Uterus (tissue), 4 donors: ENCODE measurements at places on chromosomes 16 and 17.

DNA sequence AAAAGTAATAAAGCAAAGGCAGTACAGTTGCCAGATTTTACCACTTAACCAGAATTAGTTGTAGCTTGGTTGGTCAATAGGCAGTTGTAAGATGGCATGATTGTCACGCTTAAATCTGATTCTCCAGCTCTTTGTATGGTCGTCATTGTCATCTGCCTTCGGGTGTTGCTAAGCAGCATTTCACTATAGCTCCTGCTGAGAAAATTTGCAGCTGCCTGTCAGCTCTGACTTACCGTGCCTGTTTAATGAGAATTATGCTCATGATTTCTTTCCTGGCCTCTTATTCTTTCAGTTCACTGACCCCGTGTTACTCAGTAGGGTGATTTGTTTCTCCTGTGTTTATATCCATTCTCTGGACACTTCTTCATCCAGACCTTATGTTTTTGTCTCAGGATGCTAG lies 66.7 kb downstream of the TANGO6 start:
- H3K4me1 ChIP-seq = no peaks in the 10 kb centered on the region
- H3K4me3 ChIP-seq = no peak overlapping the region
- no peak for DNase-seq
- no peaks in the 10 kb centered on the region for H3K36me3 ChIP-seq

- H3K4me1 ChIP-seq = peaks cover 23% of the 10 kb centered on the region
- peak overlapping the region; percentile 17 for H3K4me3 ChIP-seq
- H3K27me3 ChIP-seq = no peaks in the 10 kb centered on the region
These were observed 30.9 kb upstream of the CDC42EP4 start for GRCh38 chr17:73342541-73343167.

- no peak overlapping the region for H3K27ac ChIP-seq
- no peak for DNase-seq
- H3K27me3 ChIP-seq = no peaks in the 10 kb centered on the region
These were observed 216.7 kb downstream of the RPTOR start for GRCh38 chr17:80761110-80761871.

DNA sequence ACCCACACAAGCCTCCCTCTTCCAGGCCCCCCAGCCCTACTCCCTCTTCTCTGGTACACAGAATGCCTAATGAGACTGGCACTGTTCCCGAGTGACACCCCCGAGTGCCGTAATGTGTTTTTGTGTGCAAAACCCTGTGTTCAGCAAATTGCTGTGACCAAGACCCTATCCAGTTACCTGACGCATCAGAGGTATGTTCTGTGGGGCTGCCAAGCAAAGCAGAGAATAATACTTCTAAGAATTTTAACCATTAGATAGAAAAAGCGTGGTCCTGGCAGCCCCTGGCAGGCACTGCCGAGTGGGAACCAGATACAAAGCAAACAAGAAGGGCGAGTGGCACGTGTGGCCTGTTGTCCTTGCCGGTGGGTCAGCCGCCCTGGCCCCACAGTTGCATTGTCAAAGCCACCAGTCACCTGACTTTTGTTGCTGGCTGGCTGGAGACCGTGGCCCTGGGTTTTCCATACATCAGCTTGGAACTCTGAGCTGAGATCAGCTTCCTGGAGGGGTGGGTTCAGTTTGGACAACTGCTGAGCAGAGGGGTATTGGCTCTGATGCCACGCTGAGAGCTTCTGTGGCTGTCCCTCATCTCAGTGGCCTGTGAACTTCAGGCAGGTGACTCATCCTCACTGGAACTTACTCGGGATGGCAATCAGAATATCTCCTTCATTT lies 69.1 kb upstream of the BRD7 start:
- H3K4me1 ChIP-seq = no peaks in the 10 kb centered on the region
- DNase-seq = no peak
- no peak overlapping the region for H3K27ac ChIP-seq
- H3K36me3 ChIP-seq = no peaks in the 10 kb centered on the region
- H3K4me3 ChIP-seq = no peak overlapping the region
- H3K27me3 ChIP-seq = no peaks in the 10 kb centered on the region

DNA sequence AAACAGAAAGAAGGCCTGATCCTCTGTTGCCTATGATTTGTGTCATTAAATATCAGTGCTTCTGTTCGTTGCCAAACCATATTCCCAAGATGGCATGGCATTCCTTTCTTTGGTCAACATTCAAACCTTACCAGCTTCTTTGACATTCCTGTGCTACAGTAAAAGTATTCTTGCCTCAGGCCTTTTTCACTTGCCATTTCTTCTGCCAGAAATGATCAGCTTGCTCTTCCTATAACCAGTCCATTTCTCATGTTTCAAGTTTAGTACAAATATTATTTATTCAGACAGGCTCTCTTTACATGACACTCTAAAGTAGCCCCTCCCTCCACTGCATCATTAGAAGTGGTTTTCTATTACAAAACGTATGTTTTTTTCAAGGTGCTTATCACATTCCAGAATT lies 278.3 kb downstream of the KCNJ2 start:
- no peak overlapping the region for H3K27ac ChIP-seq
- no peak for DNase-seq
- H3K4me3 ChIP-seq = no peak overlapping the region
- H3K36me3 ChIP-seq = no peaks in the 10 kb centered on the region

GRCh38 chr16:11283820-11284248 lies 2.7 kb upstream of the PRM1 start:
- DNase-seq = no peak
- H3K36me3 ChIP-seq = no peaks in the 10 kb centered on the region
- no peak overlapping the region for H3K27ac ChIP-seq
- H3K27me3 ChIP-seq = no peaks in the 10 kb centered on the region

GRCh38 chr17:48718761-48719641 lies 3.3 kb downstream of the PRAC1 start:
- no peaks in the 10 kb centered on the region for H3K4me1 ChIP-seq
- H3K36me3 ChIP-seq = no peaks in the 10 kb centered on the region
- DNase-seq = no peak
- no peak overlapping the region for H3K27ac ChIP-seq
- H3K27me3 ChIP-seq = peaks cover 98% of the 10 kb centered on the region
- H3K4me3 ChIP-seq = no peak overlapping the region

- no peak overlapping the region for H3K4me3 ChIP-seq
- H3K36me3 ChIP-seq = no peaks in the 10 kb centered on the region
- DNase-seq = no peak
- H3K27ac ChIP-seq = no peak overlapping the region
These were observed 380.3 kb upstream of the MAF start for GRCh38 chr16:79980650-79981521.

DNA sequence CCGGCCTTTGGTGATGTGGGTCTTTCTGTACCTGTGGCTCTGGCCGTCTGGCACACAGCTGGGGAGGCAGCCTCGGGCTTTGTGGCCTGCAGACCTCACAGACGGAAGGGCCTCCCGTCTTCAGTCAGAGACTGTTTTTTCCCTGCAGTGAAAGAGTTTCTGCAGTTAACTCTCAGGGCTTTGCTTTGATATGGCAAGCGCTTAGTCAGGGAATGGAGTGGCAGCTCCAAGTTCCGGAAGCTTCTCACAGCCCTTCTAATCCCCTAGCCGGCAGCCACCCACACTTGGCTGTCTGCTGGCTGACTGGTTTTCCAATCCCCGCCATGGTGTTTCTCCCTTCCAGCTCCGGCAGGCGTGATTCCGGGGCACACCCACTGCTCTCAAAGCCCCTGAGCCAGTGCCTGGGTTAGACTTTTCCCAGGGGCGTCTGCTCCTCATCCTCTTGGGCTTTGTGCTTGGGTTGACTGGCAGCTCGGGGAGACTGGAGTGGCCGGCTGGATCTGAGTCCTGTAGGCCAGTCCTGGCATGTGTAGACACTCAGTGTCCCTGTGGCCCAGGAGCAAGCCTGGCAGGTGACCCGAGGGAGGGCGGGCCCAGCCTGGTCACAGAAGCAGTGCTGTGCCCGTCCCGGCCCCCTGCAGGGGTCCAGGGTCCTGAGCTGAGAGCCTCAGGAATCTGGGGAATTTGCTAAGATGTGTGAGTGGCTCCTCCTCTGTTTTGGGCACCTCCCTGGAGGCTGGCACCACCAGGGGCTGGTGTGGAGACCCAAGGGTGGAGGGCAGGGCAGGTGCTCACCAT lies 29.9 kb downstream of the BAIAP2 start:
- no peaks in the 10 kb centered on the region for H3K36me3 ChIP-seq
- H3K27ac ChIP-seq = no peak overlapping the region
- no peak for DNase-seq
- H3K4me1 ChIP-seq = no peaks in the 10 kb centered on the region
- H3K4me3 ChIP-seq = no peak overlapping the region

- no peaks in the 10 kb centered on the region for H3K4me1 ChIP-seq
- no peaks in the 10 kb centered on the region for H3K27me3 ChIP-seq
- H3K27ac ChIP-seq = no peak overlapping the region
- H3K4me3 ChIP-seq = no peak overlapping the region
- H3K36me3 ChIP-seq = no peaks in the 10 kb centered on the region
These were observed 30.9 kb downstream of the SOCS1 start for GRCh38 chr16:11224894-11225676.

DNA sequence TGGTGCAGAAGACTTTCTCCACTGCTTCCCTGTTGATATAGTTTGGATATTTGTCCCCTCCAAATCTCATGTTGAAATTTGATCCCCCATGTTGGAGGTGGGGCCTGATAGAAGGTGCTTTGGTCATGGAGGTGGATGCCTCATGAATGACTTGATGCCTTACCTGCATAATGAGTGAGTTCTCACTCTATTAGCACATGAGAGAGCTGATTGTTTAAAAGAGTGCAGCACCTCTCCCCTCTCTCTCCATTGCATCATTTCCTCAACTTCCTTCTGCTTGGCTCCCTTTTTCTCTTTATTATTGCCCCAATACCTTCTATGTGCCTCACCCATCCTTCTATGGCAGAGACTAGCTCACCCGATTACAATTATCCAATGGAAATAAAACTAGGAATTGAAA lies 90.8 kb upstream of the COX10 start:
- no peak overlapping the region for H3K4me3 ChIP-seq
- H3K27me3 ChIP-seq = no peaks in the 10 kb centered on the region
- H3K36me3 ChIP-seq = no peaks in the 10 kb centered on the region
- H3K27ac ChIP-seq = no peak overlapping the region

GRCh38 chr17:82287868-82288801 lies 14.6 kb upstream of the CSNK1D start:
- no peaks in the 10 kb centered on the region for H3K4me1 ChIP-seq
- H3K27ac ChIP-seq = peak overlapping the region; percentile 60
- H3K36me3 ChIP-seq = no peaks in the 10 kb centered on the region
- DNase-seq = peak; percentile 74
- no peaks in the 10 kb centered on the region for H3K27me3 ChIP-seq
- no peak overlapping the region for H3K4me3 ChIP-seq

DNA sequence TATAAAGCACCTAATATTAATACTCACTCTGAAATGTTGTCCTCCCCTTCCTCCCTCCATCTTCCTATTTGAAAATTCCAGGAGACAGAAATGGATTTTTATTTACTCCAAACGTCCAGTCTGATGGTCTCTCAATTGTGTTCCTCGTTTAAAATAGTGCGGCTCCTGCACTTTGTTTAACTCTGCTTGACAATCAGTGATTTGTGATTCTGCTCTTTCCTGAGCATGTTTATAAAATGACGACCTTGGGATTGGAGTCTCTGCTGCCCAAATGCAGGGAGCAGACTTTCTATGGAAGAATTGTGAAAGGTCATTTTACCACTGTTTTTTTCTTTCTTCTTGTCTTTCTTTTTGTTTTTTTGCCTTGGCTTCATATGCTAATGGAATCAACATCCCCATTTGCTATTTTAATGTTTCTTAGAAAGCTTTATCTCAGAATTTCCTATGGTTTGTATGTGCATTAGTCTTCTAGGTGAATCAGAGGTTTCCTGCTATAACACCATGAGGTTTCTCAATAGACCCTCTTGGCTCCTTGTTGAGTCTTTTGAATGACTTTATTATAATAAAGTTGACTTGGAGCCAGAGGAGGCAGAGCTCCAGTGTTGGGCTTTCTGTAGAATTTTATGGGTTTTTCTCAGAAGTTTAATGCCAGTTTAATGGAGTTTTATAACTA lies 376.5 kb downstream of the CDH11 start:
- no peak for DNase-seq
- no peak overlapping the region for H3K27ac ChIP-seq
- H3K27me3 ChIP-seq = no peaks in the 10 kb centered on the region

GRCh38 chr17:18076936-18077335 lies 10.8 kb upstream of the DRG2 start:
- no peak overlapping the region for H3K4me3 ChIP-seq
- no peaks in the 10 kb centered on the region for H3K4me1 ChIP-seq
- H3K27me3 ChIP-seq = no peaks in the 10 kb centered on the region
- DNase-seq = no peak

DNA sequence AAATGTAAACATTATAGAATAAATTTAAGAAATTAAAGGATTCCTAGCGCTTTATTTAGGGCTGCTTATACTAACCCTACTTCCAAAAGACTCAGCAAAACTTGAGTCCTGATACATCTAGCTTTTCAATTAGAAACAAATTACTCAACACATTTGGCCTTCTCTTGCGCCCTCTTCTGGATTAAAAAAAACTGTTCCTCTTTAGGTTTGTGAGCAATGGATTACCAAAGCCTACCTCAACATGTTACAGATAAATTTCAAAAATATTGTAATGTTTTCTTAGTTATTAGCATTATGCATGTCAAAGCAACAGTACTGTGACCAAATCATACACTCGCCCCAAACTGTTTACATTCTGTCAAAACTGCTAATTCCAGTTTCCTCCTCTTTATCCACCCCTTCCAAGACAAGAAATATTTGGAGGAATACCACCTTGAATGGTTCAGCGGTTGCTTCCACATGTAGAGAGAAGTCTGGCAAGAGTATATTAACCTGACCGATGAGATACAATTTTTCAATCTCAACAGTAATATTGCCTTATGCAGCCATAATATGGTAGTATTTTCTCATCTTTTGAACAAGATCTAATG lies 2.7 kb downstream of the NUFIP2 start:
- H3K4me1 ChIP-seq = peaks cover 11% of the 10 kb centered on the region
- H3K4me3 ChIP-seq = peak overlapping the region; percentile 81
- peak overlapping the region; percentile 96 for H3K27ac ChIP-seq
- no peaks in the 10 kb centered on the region for H3K27me3 ChIP-seq

DNA sequence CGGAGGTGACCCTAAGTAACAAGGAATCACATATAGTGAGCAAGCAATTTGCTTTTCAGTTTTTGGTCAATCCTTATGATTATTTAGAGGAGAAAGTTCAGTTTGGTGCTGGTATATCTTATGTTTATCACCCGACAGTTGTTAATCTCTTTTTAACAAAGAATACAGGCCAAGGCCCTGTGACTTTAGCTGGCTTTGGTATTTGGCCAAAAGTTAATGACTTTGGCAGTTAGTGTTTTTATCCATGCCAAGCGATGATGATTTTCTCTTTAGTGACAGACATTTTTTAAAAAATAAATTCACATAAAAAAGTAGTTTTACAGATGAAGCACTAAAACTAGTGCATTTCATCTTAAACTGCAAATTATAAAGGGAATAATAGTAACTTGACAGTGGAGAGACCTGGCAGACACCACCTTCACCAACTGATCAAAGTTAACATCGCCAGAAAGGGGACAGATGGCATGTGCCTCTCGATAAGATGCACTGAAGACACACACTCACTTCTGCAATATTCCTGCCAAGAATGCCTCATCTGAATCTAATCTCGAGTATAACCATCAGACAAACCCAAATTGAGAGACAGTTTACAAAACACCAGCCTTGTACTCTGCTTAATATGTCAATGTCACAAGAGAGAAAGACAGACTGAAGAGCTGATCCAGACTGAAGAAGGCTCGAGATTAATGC lies 6.9 kb downstream of the DEXI start:
- H3K4me1 ChIP-seq = peaks cover 32% of the 10 kb centered on the region
- no peak for DNase-seq
- peak overlapping the region; percentile 14 for H3K27ac ChIP-seq
- H3K27me3 ChIP-seq = no peaks in the 10 kb centered on the region

- no peaks in the 10 kb centered on the region for H3K36me3 ChIP-seq
- H3K4me3 ChIP-seq = no peak overlapping the region
- DNase-seq = no peak
- H3K27me3 ChIP-seq = no peaks in the 10 kb centered on the region
- no peaks in the 10 kb centered on the region for H3K4me1 ChIP-seq
- no peak overlapping the region for H3K27ac ChIP-seq
These were observed 47.2 kb downstream of the MEOX1 start for GRCh38 chr17:43614561-43614960.
